ENCODE measurements at places on chromosomes 16 and 17. TPM values are rescaled to one million over a fixed set of nuclear protein-coding genes. Genes with fewer than 3 reads are reported as not detected.
A peak's percentile ranks its signal among the peaks of the same experiment; 100 is the strongest.

DNA sequence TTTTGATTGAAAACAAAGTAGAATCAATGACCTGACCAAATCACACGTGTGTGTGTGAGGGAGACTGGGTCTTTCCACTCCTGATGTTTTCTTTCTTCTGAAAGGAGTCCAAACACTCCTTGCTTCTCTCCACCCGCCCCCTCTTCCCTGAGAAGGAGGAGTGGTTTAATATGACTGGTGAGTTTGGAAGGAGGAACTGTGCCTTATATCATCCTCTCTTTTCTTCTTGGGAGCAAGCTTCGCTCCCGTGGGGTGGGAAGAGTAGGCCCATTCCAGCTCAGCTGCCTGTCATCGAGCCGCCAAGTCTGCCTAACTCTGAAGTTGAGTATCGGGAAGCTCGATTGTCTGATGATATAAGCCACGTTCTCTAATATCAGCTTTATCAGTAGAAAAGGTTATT is 96.5 kb downstream of the YPEL2 start:
- H3K4me3 ChIP-seq = no peak overlapping the region
- peaks cover 32% of the 10 kb centered on the region for H3K4me1 ChIP-seq
- H3K36me3 ChIP-seq = no peaks in the 10 kb centered on the region
- DNase-seq = no peak
- H3K27me3 ChIP-seq = no peaks in the 10 kb centered on the region
- H3K27ac ChIP-seq = peak overlapping the region; percentile 94

DNA sequence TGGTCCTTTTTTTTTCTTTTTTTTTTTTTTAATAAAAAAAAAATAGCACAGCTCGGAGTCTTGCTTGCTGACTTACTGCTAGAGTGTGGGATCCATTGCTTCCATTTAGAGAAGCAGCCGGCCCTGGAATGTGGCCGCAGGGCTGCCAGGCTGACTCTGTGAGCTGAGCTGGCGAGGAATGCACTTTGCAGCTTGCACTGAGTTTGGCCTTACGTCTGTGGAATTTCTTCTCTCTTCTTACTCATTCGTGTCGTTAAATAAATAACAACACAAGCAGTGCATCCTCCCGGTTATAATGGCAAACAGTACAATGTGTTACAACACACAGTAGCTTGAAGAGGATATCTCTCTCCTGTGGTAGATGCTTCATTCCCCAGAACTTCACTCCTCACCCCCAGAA is 69.2 kb downstream of the PRKCB start:
- peak; percentile 72 for DNase-seq
- peak overlapping the region; percentile 76 for H3K27ac ChIP-seq
- H3K36me3 ChIP-seq = no peaks in the 10 kb centered on the region
- H3K4me3 ChIP-seq = no peak overlapping the region

DNA sequence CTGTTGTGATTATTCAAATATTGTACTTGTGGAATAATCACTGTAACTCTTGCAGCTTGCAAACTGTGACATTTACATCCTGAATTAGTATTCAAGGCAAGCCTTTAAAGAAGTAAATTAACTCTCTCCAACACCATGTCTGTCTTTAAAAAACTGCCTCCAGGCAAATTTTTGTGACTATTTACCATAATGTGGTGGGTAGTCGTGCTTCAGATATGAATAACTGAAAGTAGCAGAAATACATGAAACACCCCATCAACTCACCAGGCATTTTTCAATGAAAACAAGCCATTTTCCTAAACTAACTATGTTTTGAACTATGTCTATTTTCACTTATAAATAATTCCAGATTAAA is 217.4 kb upstream of the PSMD7 start:
- H3K4me1 ChIP-seq = no peaks in the 10 kb centered on the region
- no peak overlapping the region for H3K4me3 ChIP-seq
- no peaks in the 10 kb centered on the region for H3K36me3 ChIP-seq
- no peaks in the 10 kb centered on the region for H3K27me3 ChIP-seq

The TP53TG3B gene
- not detected for total RNA-seq
